ENCODE measurements at places on chromosomes 2 and 18.

GRCh38 chr2:11560806-11561205, 27.0 kb downstream of the GREB1 start:
- no peak for DNase-seq

DNA sequence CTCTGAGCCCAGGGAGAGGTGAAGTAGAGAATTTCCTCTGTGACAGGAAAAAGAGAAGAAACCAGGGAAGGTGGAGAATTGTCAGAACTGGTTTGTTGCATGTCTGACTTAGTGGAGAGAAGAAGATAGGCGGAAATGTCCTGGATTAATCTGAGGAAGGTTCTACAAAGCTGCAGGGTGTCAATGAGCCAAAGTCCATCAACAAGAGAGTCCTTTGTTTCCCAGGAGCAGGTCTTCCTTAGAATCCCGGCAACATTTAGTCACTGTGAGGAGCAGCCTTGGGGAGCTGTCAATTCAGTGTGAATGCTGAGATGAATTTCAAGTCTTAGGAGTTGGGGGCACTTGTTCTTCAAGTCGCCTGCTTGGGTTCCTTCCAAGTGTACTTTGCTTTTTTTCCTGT, 88.4 kb upstream of the CELF4 start:
- no peak for DNase-seq

- DNase-seq, result no peak
These were observed 77.9 kb downstream of the CABLES1 start for GRCh38 chr18:23213200-23213599.

- peak; percentile 4 for DNase-seq
These were observed 47.0 kb downstream of the SLC9A4 start for GRCh38 chr2:102520009-102520408.

DNA sequence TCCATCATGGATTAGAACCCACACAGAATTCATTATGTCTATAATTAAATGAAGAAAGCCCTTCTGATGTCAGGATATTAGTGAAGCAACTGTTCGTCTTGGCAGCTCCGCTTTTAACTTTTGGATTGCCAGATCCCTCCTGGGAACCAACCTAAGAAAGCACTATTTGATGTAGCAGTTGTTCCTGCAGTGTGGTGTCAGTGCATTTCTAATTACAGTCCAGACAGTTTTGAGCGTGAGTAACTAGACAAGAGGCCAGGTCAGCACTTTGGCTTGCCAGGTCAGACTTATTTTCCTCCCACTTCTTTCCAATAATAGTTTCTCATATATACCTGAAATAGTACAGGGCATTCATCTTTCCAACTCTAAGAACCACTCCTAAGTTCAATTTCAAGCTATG, 13.8 kb downstream of the NRXN1 start:
- no peak for DNase-seq

DNA sequence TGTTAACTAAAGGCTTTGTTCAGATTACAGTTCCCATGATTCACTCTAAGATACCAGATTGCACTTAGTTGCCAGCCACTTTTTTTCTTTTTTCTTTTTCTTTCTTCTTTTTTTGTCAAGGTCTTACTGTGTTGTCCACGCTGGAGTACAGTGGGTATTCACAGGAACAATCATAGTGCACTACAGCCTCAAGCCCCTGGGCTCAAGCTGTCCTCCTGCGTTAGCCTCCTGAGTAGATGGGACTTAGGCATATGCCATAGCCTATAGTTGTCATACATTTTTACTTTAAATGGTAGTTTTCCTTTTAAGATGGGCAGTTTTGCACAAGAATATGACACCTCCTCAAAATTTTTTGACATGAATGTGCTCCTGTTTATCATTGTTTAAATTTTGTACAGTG, 2.1 kb downstream of the UGP2 start:
- no peak for DNase-seq

GRCh38 chr18:58996131-58996641, 131.5 kb downstream of the ZNF532 start:
- DNase-seq, result no peak

DNA sequence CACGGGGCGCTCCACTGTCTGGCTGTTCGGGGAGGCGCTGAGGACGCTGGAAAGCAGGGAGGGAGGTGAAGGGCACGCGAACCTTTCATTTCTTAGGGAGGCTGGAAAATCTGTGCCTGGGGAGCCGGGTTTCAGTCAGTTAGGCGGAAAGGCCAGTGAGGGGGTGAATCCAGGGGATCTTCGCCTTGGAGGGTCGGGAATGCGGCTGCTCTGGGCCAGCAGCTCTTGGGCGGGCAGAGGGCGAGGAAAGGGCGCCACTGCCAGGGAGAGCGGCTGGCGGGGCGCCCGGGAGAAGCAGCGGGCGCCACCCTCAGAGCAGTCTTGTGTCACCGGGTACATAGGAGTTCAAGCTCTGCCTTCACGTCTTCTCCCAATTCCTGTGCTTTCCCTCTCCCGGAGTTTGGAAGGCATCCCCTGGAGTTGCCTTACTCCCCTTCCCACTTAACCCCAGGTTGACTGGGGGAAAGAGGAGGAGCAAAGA, 1.4 kb downstream of the CCDC85A start:
- no peak for DNase-seq

DNA sequence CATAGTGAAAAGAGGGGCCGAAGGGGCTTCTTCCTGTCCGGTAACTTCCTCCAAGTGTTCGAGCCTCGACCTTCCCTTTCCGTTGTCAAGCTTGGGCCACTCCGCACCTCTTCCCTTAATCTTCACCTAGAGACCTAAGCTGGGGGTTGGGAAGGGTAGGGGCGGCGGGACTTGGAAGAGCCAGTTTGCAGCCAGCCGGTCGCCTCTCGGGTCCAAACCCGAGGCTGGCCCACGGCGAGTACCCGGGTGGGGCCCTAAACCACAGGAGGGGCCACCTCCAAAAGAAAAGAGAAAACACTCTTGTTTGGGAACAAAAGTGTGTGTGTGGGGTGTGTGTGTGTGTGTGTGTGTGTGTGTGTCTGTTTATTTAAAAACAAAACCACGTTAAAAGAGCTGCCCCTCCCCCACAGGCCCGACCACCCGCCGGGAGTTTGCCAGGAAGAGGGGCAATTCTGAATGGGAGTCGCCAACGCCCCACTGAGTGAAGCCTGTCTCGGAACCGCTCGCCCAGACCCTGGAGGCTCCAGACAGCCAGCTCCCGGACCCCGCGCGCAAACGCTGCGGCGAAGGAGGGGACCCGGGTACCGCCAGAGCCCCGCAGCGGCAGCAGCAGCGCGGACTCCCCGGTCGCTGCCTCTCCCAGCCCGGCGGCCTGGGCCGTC, 488 bp upstream of the RHOB start:
- no peak for DNase-seq

DNA sequence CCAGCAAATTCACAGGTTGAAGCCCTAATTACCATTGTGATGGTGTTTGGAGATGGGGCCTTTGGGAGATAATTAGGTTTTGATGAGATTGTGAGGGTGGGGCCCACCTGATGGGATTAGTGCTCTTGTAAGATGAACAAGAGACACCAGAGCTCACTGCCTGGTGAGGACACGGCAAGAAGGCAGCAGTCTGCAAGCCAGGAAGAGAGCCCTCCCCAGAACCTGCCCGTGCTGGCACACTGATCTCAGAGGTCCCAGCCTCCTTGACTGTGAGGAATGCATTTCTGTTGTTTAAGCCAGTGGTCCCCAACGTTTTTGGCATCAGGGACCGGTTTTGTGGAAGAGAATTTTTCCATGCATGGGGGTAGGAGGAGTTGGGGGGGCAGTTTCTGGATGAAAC, 240.7 kb downstream of the KLHL29 start:
- DNase-seq, result no peak

GRCh38 chr18:79863161-79864005, 65.6 kb downstream of the KCNG2 start:
- DNase-seq, result no peak

DNA sequence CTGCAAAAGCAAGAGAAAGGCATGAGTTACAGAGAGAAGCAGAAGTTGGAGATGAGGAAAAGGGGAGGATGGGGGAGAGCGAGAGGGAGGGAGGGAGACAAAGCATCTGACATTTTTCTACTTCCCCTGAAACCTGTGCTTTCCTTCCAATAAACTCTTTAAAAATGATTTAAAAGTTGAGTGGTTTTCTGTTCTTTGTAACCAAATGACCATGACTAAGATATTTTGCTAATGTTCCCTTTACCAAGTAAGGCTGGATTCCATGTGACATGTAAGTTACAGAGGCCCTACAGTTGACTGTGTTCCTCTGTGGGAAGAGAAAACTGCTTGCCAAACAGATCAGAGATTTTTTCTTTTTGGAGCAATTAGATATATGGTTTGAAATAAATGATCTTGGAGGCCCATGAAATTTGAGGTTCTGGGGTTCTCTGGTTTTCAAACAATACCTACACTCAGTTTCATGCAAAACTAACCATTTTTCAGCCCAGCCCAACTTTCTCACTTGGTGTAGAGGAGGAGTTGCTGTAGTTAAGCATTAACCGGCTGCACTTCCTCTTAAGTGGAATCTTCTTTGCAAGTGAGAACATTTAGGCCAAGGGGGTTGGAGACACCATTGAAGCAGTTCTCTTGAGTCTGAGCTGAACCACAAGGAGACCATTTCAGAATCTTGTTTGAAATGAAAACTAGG, 34.5 kb downstream of the INSIG2 start:
- no peak for DNase-seq

DNA sequence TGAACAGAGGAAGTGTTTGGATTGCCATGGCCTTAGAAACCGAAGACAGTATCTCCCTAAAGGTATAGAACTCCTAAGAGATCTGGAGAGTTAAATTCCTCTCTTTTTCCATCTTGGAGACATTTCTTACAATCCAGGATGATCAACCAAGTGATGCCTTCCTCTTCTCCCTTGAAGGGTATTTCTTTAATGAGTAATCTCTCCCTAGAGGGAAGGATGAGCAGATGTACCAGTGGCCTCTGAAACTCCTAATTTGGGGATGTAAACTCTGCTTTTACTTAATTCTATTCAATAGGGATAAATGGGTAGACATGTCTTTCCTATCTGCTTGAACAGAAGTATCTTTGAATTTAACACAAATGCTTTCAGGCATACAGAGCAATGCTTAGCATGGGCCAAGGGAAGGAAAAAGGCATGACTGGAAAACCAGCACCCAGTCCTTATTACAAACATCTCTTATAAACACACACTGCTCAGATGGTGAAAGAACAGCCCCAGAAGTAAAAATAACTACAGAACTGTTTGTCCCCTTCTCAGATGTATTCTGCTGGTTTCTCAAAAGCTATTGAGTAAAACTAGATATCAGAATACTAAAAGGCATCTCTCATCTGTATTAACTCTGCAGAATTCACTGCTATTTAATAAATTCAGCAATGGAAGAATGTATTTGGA, 4.7 kb upstream of the THNSL2 start:
- DNase-seq, result no peak

DNA sequence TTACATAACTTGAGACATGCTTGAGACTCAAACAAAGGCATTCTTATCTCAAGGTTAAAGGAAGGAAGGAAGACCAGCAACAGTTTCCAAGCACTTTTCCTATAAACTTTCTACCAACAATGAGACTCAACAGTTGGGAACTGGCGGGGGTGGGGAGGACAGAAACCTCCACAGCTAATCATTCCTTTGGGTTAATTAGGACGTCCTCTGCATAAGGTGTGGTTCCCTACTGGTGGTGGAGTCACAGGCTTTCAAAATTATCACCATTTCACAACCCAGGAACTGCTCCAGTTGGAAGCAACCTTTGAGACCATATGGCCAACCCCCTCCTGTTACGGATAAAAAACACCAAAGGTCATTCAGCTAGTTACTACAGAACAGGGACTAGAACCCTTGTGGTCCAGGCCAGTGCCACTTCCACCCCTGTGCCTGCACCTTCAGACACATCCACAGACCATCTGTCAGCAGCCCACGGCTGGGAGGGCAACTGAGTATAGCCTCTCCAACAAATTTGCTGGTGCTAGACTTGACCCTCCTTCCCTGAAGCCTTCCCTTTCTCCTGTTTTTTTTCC, 30.1 kb upstream of the ATL2 start:
- DNase-seq, result no peak

DNA sequence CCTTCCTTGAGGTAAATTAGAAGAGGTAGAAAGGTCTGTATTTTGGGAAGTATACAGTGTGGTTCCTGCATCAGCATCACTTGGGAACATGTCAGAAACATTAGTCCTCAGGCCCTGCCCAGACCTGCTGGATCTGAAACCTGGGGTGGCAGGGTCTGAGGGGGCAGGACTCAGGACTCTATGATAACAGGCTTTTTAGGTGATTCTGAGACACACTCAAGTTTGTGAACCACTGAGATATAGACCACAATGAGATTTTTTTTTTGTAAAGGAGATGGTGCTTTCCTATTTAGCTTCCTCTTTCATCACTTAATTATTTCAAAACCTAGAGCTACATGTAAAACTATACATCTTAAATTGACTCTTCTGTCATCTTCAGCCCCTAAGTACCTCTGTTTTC, 262.7 kb upstream of the SPOPL start:
- DNase-seq, result no peak

DNA sequence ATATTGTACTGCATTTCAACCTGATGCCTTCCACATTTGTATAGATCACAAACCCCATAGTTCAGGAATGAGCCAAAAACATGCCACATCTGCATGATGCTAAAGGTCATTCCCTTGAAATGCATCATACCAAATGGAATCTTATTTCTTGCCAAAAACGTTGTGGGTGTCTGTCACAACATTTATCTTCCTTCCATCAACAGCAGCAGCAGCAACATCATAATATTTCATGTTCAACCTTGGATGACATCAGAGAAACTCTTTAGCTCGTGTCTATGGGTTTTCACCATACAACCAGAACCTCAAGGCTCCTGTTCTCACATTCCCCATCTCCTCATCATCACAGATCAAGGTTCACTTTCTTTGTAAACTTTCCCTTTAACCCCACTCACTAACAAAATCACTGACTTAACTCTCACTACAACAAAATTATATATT, 221.3 kb upstream of the CTAGE1 start:
- DNase-seq, result no peak

DNA sequence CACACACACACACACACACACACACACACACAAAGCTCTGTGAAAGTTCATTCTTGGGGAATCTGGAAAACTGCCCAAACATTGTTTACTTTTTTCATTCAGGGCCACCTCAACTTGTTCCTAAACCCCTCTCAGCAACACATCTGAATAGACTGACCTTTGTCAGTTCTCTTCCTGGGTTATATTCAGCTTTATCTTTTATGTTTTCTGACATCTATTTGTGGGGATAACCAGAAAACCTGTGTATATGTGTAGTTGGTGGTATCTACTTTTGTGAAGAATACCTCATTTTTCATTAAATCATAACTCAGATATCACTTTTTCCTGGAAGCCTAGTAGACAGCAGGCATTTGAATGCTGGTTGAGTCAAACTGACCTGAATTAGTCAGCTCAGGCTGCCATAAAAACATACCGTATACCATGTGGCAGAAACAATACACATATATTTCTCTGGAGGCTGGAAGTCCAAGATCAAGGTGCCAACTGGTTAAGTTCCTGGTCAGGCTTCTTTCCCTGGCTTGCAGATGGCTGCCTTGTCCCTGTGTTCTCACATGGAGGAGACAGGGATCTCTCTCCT, 11.0 kb upstream of the RNF144A start:
- peak; percentile 61 for DNase-seq

GRCh38 chr2:213722565-213722964, 438.3 kb downstream of the SPAG16 start:
- DNase-seq, result no peak

GRCh38 chr18:51017140-51017879, 12.7 kb upstream of the SMAD4 start:
- no peak for DNase-seq

GRCh38 chr2:138516030-138516704, 14.6 kb downstream of the SPOPL start:
- DNase-seq, result no peak

GRCh38 chr2:144378551-144378950, 141.4 kb downstream of the ZEB2 start:
- no peak for DNase-seq

GRCh38 chr2:145906354-145906753, 1386.4 kb upstream of the ZEB2 start:
- DNase-seq, result no peak

GRCh38 chr18:53715243-53715853, 509.1 kb downstream of the MBD2 start:
- DNase-seq, result no peak

All from CD4-positive, alpha-beta T cell treated with Interleukin-15 for 4 hours (primary cell).